ENCODE measurements at places on chromosomes 3 and 15.
A peak's percentile ranks its signal among the peaks of the same experiment; 100 is the strongest.

DNA sequence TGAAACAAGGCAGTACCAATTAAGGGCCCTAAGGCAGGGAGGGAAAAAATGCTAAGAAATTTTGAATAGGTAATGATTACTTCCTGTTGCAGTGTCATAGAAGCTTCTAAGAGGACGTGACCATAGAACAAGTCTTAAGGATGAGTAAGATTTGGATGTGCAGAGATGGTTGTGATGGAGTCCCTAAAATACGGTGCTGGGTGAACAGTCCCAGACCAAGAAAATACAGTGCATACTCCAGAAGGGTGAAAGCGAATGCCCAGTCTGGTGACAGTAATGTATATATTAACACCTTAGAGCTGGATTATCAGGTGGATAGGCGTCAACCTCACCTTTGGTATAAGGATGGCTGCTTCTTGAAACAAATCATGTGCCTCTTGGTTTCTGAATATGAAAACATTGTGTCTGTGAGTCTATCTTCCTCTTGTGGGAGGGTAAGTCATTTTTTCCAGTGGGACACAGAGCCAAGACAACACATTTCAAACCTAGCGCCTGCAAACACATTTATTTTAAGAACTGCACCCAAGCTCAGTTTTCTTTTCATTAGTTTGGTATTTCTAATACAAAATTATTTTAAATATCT, 101.2 kb upstream of the TP63 start:
- DNase-seq, result peak; percentile 9

DNA sequence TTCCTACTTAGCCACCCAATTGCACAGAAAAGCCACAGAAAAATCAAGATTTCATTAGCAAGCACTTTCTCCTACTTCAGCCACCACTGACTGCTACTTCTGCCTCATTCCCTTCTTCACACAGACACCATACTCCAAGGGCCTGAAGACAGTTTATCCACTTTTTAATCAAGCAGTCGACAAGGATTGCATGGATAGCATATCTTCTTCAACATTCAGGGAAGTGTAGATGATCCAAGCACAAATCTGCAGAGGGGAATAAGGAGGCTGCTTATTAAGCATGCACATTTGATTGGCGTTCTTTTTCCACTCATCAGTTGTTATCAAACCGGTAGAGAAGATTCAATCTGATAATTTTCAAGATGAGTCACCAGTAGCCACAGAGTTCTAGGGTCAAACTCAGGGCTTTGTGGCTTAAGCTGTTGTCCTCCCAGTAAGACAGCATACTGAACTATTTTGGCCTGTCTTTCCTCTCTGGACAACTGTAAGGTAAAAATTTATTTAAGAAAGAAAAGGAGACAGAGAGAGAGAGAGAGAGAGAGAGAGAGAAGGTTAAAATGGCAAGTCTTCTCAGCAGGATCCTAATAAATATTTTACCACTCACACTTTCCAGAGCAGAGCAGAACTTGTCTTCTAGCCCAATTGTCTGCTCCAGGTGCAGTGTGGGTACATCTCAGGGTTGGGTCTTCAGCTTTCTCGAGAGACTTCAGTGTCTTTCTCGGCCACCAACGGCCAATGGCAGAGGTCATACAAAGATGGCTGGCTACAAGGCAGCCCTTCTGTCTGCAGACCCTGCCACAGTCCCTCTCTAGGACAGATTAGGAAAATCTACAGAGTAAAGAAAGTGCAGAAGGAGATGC, 80.6 kb upstream of the BHLHE40 start:
- DNase-seq, result no peak

DNA sequence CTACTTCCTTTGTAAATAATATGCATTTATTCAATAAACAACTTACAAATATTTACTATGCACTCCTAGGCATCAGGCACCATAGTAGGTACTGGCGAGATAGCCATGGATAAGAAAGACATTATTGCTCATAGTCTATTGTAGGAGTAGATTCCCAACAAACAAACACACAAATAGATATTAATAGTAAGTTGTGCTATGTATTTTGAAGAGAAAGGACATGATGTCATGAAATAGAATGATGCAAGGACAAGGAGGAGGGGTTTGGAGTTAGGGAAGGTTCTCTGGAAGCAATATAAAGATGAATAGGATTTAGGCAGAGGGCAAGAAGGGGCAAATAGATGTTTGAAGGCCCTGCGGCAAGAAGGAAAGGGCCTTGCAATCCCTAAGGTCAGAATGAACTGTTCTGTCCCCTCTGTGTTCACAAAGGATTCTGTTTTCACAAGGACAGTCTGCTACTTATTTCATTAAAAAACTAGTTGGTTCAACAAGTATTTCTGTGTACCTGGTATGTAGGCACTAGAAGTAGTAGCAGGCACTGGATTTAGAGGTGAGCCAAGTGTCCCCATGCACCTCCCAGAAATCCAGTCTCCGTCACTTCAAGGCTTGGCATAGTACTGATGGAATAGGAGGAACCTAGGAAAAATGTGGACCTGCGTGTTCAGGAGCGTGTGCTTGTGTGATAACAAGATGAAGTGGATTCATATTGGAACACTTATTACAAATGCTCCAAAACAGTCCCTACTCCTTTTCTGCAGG, 231.8 kb upstream of the TPRG1 start:
- no peak for DNase-seq

- DNase-seq, result no peak
Measured at GRCh38 chr3:126445506-126445905, 30.2 kb downstream of the ZXDC start.

DNA sequence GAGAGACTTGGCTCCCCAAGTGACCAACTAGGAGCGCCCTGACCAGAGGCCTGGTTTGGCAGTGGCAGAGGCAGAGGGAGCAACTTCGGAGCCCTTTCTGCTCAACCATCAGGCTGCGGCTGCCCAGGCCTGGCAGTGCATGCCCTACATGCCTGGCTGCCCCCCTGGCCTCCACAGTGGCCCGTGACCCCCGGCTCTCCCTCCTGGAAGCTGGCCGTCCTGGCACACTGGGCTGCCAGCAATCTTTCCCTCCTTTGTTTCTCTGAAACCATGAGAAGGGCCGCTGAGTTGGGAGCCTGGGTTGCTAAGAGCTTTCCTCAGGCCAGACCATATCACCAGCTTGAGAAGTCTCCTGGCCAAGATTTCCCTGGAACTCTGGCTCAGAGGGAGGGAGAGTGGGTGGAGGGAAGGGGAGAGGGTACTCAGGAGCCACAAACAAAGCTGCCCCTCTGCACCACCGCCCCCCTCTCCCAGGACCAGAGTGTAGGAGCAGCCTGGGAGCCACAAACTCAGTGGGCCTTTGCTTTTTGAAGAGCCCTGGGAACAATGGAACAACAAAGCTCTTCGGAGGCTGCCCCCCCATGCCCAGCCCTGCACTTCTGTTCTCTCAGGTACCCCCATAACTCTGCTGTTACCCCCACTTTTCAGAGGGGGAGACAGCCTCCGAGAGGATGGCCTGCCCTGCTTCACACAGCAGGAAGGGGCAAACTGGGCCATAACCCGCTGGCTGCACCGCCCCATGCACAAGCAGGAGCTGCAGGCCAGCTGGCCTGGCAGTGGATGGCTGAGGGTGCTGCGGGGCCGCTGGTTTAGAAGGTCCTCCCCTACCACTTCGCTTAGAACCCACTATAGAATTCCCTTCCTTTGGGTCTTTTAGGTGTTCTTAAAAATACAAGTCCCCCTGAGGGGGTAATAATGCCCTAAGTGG, 11.3 kb downstream of the CORO2B start:
- DNase-seq, result no peak

GRCh38 chr15:31108836-31109235, 7.3 kb upstream of the TRPM1 start:
- no peak for DNase-seq

GRCh38 chr3:179348325-179349013, 960 bp downstream of the MFN1 start:
- DNase-seq, result no peak

- DNase-seq, result no peak
Measured at GRCh38 chr3:153293265-153293664, 131.2 kb downstream of the RAP2B start.

DNA sequence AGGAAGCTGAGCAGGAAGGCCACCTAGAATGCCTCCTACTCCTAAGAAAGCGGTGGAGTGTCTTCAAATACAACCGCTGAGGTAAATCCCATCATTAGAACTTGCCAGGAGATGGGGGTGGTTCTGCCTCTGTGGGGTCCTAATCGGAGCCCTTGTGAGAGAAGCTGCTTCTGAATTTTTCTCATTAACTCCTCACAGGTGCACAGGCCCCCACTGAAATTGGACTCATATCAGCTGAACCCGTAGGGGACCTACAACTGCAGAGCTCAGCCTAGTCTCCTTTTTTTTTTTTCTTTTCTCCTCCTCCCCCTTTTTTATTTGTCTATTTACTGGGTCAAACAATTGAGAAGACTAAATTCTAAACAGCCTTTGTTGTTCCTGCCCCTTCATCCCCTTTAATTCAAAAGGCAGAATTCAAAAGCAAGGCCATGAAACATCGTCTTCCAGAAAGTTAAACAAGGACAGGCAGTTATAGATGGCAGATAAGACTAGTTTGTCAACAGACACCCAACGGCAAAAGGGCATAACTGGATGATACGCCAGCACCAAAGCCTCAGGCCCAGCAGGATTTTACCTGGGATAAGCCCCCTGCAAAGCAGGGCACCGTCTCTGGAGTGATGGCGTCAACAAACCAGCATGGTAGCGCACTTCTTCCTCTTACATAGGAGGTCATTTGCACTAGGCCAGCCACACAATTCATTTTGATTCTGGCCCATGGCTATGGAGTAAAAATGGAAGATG, 213.7 kb upstream of the HES1 start:
- no peak for DNase-seq

DNA sequence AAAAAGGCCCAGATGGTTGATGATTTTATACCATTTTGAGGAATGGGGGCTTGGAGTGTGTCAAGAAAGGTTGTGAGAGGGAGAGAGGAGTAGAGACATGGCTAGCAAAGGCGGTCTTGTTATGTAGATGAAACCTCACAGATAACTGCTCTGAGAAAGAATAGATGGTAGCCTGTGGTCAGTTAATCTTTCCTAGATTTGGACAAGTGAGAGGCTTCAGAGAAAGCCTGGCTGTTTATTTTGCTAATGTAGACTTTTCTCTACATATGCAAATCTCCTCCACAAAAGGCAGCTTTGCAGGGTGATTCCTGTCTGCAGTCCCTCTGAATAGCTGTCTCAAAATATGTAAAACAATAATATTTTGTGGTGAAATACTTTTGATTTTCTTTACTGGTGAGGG, 177.3 kb downstream of the OTOL1 start:
- no peak for DNase-seq

DNA sequence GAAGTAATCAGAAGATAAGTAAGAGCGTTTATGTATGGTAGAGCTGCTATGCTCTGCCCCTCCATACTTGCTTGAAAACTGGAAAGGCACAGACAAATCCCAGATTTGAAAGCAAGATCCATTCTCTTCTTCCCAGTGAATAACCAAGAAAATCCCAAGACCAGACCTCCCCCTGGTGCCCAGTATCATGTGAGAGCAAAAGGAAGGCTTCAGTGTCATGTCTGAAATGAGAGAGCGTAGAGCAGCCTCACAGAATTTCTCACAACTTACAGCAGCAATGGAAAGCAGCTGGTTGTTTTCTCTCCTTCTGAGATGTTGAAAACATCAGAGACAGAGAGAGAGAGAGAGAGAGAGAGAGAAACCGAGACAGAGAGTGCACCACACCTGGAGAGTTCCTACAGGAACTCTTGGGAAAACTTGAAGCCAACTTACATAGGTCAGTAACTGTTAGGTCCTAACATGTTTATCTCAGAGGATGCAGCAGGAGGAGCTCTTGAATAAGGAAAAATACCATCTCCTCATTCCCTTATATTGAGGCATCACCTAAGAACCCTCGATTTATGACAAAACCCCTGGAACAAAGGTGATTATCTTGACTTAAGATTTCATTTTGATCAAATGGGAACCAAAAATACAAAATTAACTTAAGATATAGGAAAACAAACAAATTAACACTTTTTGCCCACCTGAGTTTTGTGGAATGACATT, 273.3 kb downstream of the NSUN3 start:
- no peak for DNase-seq

DNA sequence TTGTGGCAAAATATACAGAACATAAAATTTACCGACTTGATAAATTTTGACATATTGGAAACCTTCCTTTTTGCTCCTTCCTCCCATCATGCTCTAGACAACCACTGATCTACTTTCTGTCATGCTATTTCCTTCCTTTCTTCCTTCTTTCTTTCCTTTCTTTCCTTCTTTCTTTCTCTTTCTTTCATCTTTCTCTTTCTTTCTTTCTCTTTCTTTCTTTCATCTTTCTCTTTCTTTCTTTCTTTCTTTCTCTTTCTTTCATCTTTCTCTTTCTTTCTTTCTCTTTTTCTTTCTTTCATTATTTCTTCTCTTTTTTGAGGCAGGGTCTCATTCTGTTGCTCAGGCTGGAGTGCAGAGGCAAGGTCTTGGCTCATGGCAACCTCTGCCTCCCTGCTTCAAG, 8.9 kb upstream of the TMEM45A start:
- DNase-seq, result no peak

- no peak for DNase-seq
Measured at GRCh38 chr3:146502887-146503460, 33.6 kb upstream of the PLSCR2 start.

DNA sequence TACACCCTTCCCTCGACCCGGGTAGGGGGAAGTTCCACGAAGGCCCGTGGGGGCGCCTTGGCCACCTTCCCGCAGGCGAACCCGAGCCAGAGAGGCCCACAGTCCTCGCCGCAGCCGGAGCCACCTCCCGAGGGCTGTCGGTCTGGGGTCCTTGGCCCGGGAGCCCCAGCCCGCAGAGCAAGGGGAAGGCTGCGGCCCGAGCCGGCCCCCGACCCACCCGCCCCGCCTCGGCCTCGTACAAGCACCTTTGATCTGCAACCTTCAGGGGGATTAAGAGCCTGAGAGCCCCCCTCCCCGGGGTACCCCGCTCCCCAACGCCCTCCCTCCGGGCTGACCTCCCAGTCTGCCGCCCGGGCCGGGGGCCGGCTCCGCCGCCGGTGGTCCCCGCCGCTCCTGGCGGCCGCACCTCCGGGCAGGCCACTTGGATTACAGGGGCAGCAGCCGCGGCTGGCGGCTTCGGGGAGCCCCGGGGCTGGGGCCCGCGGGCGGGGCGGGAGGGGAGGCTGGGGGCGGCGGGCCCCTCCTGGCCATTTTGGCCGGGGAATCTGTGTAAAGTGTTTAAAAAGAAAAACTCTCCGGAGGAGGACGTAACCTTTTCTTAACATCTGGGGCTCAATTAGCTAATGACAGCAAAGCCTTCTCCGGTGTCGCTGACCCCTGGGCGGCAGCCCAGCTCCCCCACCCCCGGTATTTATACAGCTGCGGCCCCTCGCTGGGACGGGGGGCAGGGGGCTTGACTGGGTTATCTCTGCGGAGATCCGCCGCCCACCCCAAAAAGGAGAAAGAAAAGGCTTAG, 40.2 kb downstream of the EPHB3 start:
- no peak for DNase-seq

- no peak for DNase-seq
Measured at GRCh38 chr3:31550452-31551251, 17.9 kb downstream of the STT3B start.

GRCh38 chr3:111159391-111159790, 87.8 kb downstream of the NECTIN3 start:
- no peak for DNase-seq

- DNase-seq, result no peak
Measured at GRCh38 chr3:73401616-73402279, 223.0 kb downstream of the PDZRN3 start.
